ENCODE measurements at places on chromosomes 7 and 10.
A peak's percentile ranks its signal among the peaks of the same experiment; 100 is the strongest.

DNA sequence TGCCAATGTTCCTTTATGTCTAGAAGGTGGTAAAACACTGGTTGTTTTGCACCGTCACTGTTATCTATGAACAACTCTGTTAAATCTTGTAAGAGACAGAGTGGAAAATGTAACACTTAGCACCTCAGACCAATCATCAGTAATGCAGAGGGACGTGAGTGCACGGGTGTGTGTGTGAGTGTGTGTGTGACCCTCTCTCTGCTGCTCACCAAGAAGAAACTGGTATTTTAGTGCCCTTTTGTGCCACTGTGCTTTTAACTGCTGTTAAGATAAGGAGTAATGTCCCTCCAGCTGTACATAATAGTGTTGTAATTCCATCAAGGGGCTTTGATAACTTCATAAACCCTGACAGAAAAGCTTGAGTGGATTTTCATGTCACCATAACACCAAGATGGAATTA lies 130.1 kb downstream of the CREB5 start:
- DNase-seq = no peak

DNA sequence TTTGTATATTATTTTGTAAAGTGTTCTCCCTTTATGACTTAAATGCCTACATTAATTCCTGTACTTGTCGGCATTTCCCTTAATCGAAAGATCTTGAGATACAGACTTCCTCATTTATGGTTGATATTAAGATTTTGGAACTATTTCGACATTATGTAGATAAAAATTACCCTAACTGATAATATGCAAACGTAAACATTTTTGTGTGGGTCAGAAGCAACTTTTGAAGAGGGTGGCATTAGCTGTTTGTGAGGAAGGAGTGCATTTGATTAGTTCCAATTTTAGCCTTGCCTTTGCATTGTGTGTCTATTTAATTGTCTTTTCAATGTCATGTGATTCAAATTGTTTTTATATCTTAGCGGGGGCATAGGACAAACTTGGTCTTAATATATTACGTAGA lies 114.7 kb downstream of the BICC1 start:
- DNase-seq = no peak

- peak; percentile 27 for DNase-seq
These were observed 68.9 kb downstream of the DYNC1I1 start for GRCh38 chr7:95840953-95841950.

DNA sequence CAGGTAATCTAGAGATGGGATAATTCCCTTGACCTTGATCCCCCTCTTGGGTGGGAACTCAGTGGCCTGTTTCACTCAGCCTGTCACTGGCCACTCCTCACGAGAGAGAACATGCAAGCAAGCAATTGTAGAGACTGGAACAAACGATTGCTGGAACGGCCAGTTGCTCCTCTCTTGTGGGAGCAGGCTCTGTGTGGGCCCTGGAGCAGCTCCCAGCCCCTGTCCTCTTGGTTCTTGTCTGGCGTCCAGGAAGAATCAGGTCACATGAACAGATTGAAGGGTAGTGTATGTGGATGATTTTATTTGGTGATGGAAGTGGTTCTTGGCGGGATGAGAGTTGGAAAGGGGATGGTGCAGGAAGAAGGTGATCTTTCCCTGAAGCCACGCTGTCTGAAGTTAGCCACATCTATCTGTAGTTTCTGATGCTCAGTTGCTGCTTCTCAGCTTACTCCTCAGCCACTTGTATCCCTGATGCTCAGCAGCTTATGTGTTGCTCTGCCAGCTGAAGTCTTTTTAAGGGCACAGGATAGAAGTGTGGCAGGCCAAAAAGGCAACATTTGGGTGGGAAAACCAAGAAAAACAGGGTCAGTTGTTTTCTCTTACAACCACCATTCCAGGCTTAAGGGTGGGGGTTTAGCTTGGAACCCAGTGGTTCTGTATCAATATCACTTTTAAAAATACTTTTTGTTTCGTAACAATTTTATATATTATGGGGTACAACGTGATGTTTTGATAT lies 15.9 kb downstream of the RNF133 start:
- DNase-seq = no peak

DNA sequence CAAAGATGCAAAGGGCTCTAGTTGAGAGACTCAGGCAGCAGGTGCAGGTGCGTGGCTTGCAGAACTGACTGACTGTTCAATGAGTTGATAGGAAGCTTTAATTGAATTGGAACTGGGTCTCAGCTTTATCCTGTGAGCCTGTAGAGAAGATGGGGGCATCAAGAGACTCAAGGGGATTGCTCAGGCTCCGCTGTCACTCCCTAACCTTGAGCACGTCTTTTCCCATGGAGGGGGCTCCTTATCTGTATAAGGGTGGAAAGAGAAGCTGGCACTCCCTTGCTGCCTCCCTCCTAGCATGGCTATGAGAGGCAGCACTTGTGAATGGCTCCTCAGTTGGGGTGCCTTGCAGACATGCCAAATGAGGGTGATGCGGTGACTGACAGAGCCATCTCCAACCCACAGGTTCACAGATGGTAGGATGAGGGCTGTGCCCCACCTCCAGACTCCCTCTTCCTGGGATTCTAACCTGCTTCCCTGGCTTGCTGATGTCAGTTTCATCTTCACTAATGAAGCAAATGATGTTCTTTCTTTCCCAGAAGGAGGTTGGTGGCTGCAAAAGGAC lies 12.4 kb upstream of the PLEKHA1 start:
- no peak for DNase-seq

- DNase-seq = no peak
These were observed 374.6 kb downstream of the SUGCT start for GRCh38 chr7:40509287-40509996.

GRCh38 chr10:81179324-81179723 lies 641.6 kb downstream of the SH2D4B start:
- peak; percentile 18 for DNase-seq

DNA sequence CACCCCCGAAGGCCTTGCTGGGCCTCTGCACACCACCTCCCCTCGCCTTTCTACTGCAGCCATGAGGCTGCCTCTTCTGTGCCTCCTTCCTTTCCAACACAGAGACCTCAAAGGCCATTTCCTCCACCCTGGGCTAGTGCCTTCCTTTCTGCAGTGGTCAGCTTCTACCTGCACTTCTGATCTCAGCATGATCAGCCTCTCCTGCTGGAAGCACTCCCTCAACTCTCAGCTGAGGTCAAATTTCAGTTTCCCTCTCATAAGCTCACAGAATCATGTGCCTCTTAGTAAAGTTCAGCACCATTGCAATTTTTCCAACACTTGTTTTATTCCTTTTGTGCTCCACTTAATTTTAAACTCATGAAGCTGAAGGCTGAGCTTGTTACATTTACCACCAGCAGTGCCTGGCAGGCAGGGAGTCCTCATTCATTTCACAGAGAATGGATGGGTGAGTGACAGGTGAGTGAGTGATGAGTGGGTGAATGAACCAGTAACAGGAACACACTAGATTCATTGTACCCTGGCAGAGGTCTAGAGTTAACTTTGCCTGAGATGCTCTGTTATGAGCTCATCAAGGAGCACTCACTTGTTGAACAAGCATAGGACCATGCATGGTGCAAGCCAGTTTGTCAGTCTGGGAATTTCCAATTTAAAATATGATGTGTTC lies 124.0 kb upstream of the PRSS58 start:
- no peak for DNase-seq

- no peak for DNase-seq
These were observed 612.4 kb downstream of the TNS3 start for GRCh38 chr7:46969303-46970130.

DNA sequence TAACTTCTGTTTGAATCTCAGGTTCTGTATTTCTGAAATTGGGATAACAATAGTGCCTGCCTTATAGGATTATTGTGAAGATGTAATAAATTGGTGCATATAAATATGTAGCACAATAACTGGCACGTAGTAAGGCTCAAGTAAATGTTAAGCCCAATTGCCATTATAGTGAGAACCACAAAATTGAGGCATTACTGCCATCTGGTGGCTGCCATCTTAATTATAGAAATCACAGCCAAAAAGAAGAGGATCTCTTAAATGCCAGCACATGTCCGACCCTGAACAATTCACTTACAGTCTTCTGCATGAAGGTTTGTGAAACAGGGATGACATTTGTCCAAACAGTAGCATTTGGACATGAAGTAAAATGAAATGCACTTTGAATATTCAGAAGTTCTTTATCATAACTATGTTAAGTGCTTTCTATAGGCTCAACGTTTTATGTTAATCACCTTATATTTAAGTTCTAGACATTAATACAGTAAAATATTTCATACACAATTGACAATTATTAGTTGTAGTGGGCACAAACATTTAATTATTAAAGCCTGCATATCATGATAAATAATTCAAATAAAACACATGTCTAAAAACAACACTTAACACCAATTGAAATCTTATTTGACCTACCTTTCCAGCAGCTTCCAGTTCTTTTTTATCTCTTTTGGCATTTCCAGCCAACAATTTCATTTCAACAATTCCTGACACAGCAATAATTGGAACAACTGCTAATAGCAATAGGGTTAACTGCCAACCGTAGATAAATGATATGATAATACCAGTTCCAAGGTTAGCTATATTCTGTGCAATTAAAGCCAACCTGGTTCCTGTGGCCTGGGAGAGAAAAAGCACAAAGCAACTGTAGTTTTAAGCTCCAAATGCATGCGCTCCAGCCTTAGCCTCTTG lies 58.5 kb downstream of the ABCB4 start:
- peak; percentile 83 for DNase-seq

DNA sequence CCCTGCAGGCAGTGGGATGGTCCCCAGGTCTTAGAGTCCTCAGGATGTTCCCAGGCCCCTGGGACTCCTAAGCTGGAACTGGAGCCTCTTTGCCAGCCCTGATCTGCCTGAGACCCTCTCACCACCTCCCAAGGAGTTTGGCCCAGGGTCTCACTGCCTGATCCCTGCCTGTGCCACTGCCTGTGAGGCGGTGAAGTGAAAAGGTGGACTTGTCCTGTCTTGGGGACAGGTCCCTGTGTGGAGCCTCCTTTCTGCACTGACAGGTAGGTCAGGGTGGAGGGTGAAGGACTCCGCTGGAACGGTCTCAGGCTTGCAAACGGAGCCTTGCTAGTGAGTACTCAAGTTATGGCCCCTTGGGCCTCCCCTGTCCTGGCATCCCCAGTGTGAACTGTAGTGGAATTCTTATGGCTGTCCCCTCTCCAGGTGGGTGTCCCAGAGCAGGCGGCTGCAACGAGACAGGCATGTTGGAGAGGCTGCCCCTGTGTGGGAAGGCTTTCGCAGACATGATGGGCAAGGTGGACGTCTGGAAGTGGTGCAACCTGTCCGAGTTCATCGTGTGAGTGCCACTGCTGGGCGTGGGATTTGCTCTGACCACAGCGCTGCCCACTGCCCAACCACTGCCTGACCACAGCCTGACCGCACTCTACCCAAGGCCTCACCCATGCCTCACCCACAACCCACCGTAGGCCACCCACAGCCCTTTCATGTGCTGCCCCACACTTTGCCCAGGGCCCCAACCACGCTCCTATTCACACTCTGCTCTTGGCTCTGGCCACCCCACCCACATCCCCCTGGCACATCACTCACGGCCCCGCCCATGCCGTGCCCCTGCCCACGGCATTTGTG lies 19.5 kb downstream of the RAMP3 start:
- DNase-seq = no peak

DNA sequence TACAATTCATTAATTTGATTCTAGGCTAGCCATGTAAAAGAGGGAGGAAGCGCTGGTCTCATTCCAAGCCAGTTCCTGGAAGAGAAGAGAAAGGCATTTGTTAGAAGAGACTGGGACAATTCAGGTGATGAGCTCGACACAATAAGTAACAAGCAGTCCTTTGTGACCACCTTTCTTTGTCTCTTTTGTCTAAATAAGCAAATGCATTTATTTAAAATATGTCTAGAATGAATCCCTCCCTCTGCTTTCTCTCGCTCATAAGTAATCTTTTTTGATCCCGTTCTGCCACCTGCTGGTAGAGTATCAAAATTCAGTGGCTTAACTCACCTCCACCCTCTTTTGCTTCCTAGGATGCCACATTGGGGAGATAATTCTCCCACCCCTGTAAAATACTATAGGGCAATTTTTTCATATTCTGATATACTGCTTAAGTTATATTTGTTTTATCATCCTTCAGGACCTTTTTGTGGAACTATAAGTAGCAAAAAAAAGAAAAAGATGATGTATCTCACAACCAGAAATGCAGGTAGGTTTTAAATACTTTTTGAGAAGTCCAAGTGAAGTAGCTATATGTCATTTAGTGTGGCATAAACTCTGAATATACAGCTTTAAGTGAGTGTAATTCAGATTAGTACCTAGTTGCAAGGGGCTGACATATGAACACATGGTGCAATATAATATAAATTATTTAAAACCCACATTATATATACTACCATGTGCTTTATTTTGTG lies 91.5 kb downstream of the GSDME start:
- DNase-seq = peak; percentile 74

GRCh38 chr10:73126343-73126742 lies 16.1 kb downstream of the NUDT13 start:
- no peak for DNase-seq

- no peak for DNase-seq
These were observed 89.0 kb upstream of the STEAP4 start for GRCh38 chr7:88395715-88396114.

GRCh38 chr10:81600185-81600584 lies 274.8 kb upstream of the NRG3 start:
- no peak for DNase-seq

DNA sequence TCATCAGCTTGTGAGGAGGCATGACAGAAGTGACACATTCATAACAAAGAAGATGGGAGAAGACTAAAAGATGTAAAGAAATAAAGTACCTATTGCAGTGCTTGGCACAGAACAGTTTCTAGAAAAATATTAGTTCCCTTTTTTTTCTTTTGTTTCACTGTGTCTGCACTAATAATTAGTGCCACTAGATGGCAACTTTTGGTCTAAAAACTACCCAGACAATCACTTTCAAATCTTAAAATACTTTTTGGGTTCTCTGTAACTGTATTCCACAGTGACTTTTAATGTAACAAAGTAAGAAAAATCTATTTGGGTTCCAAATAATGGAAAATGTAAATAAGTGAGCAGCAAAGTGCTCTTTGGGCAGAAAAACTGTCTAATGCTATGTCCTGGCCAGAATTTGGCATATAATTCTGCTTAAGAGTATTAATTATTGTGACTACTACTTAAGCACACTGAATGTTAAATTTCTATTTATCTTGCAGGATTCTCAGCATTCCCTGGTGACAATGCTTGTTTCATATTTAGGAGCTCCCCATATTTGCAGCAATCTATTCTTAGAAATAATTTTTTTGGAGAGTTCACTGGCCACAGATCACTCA lies 134.8 kb upstream of the KIF5B start:
- peak; percentile 25 for DNase-seq

DNA sequence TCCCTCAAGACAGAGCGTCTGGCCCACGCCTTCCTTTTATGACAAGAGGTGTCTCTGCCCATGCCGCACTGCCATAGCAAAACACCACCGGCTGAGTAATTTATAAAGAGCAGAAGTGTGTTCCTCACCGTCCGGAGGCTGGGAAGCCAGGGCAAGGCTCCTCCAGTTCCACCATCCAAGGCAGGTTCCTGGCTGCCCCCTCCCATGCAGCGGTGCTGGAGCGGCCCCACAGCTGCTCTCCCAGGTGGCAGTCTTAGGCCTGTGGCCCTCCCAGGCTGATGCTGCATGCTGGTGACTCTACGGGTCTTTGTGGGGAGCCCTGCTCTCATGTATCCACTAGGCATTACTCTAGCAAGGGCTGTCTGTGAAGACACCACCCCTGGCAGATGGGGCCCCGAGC lies 113.1 kb downstream of the TCERG1L start:
- no peak for DNase-seq

GRCh38 chr7:142083605-142084004 lies 27.9 kb upstream of the MGAM2 start:
- DNase-seq = no peak

Measured in T47D (cell line).